SJSA1 (cell line): ENCODE measurements at places on chromosomes 6 and 20.

- DNase-seq, result peak; percentile 37
Observed at GRCh38 chr20:19828232-19828631, 70.2 kb downstream of the RIN2 start.

GRCh38 chr20:31700747-31701146 is 21.9 kb downstream of the BCL2L1 start:
- DNase-seq, result no peak

GRCh38 chr20:48180024-48180423 is 394.7 kb upstream of the SULF2 start:
- DNase-seq, result peak; percentile 74

DNA sequence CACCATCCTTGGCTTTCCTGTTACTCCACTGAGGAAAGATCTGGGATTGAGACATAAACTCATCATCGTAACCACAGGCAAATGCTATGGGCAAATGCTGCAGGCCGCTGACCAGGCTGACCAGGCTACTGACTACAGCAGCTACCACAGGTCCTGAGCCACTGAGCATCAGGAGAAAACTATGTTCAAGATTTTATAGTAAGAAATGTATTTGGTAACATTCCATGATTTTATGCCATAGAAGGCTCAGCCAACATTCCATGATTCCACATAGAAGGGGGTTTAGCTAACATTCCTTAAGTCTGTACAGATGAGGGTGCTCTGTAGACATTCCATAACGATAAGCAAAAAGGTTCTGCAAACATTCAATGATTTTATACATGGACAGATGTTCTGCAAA is 16.1 kb upstream of the B4GALT5 start:
- no peak for DNase-seq
